ENCODE measurements at places on chromosomes 1 and 21. TPM values are rescaled to one million over a fixed set of nuclear protein-coding genes. Genes with fewer than 3 reads are reported as not detected.

RGSL1 gene
- total RNA-seq, result not detected

DNA sequence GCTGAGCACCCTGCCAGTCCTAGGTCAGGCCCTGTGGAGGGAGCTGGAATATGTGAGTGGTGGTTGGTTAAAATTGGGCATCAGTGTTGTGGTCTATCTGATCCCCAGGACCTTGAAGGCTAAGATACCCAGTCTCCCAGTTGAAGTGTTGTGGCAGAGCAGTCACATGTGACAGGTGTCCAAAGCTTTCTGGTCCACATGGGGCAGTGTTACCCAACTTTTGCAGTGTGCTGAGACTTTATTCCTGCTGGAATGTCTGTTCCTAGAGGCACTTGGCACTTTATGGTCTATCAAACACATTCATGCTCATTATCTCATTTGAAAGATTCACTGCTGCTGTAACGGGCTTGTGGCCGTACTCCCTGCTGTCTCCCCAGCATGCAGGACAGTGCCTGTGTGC is 21.0 kb upstream of the LORICRIN start:
- no peaks in the 10 kb centered on the region for H3K36me3 ChIP-seq
- H3K4me1 ChIP-seq, result no peaks in the 10 kb centered on the region
- no peak for DNase-seq
- no peaks in the 10 kb centered on the region for H3K27me3 ChIP-seq

SHE gene
- total RNA-seq, result 8.0 TPM

DNA sequence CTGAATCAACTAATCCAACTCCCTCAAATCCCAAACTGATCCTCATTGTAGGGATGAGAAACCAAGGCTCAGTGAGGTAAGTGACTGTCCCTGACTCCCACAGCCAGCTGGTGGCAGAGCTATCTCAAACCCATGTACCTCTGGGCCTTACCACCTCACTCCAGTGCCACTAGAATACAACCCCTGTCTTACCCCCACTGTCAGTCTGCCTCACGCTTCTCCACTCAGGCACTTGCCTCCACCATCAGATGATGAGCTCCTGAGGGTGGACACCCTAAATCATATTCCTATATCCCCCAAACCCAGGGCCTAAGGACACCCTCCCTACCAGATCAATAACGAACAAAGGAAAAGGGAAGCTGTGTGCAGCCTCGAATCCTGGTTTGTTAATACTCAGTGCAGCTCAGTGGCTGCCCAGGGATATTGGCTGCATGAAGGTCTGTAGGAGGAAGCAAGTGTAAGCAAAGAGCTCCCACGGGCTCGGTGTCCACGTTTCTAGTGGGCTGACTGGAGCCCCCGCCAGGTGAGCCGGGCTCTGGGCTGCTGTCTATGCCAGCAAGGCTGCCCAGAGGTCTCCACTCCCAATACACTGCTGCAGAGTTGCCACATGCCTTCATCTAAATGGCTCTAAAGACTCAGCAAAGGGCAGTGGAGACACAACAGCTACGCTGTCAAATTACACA is 533.4 kb downstream of the MATN1 start:
- no peaks in the 10 kb centered on the region for H3K36me3 ChIP-seq
- H3K4me1 ChIP-seq, result peaks cover 6% of the 10 kb centered on the region
- no peaks in the 10 kb centered on the region for H3K27me3 ChIP-seq
- no peak overlapping the region for H3K4me3 ChIP-seq

DNA sequence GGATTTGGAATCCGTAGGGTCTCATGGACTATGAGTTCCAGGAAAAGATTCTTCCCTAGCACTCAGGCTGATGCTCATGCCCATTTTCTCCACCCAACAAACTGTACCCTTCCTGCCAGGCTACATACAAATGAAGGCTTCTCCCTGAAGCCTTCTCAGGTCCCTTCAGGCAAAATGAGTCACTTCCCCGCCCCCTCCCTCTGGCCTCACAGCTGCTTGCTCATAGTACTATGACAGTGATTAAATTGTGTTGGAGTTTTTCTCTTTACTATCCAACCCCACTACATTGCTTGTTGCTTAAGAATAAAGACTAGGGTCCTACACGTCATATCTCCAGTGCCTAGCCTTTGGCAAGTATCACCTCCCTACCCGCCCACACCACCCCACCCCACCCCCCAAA is 207.6 kb upstream of the NFIA start:
- H3K36me3 ChIP-seq, result no peaks in the 10 kb centered on the region
- H3K4me3 ChIP-seq, result no peak overlapping the region
- no peak for DNase-seq
- no peaks in the 10 kb centered on the region for H3K27me3 ChIP-seq
- no peak overlapping the region for H3K27ac ChIP-seq

GRCh38 chr1:4461726-4462290 is 192.6 kb upstream of the AJAP1 start:
- no peaks in the 10 kb centered on the region for H3K4me1 ChIP-seq
- H3K27ac ChIP-seq, result no peak overlapping the region
- DNase-seq, result no peak

FYB2 gene
- not detected for total RNA-seq

DNA sequence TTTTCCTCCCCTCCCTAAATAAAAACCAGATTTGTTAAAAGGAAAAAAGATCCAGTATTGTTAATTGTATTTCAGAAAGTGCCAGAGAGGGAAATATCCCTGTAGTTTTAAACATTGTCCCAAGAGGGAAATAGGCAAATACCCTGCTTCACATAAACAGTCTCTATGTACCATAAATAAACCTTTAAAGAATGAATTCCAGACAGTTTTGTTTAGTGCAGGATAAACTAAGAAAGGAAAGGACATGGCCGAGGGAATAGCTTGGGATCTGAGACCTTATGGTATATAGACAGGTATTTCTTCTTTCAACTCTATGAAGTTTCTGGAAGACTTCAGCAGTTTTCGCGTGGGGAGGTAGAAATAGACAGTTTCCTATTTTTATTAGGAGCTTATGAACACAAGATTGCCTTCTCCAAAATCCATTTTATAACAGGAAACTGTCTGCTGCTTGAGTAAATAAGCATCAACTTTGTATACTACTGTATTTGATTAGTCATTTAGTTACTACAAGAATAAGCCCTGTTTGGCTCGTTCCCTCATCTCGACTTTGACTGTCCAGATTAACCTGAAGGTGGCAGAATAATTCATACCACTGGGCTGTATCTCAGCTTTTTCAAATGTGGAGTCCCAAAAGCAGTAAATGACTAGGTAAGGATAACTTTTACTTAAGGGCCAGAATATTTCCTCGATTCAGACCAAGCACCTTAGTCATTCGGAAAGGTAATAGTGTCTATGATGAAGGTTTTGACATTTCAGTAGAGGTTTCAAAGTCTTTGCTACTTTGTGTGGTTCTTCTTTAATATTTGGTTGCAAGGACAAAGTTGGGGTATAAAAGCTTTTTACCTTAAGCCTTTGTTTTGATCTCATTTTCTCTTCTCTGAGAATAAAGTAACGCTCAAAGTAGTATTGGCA is 177.5 kb downstream of the VPS13D start:
- no peak for DNase-seq
- no peaks in the 10 kb centered on the region for H3K36me3 ChIP-seq
- no peak overlapping the region for H3K4me3 ChIP-seq
- peak overlapping the region; percentile 75 for H3K27ac ChIP-seq

DNA sequence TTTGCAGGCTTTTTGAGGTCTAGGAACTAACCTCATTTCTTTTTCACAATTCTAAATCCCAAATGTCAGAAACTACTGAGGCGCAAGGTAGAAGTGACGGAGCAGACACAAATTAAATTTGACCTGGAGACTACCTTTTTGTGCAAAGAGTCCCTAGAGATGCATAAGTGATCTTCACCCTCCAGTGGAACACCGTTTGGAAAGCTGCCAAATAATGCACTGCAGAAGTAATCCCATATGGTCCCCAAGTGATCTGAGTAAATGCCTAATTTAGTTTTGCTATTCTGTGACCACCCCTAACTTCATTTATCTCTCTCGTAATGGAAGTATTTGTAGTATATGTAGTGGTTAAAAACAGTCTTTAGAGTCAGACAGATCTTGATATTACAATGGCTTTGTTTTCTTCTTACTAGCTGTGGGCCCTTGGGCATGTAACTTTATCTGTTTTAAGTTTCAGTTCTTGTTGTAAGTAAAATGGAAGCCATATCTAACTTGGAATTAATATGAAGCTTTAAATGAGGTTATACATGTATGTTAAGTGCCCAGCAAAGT is 70.4 kb upstream of the IPO9 start:
- H3K27ac ChIP-seq, result no peak overlapping the region
- H3K27me3 ChIP-seq, result no peaks in the 10 kb centered on the region
- DNase-seq, result no peak
- peaks cover 15% of the 10 kb centered on the region for H3K4me1 ChIP-seq

All from sigmoid colon (tissue), 7 donors.